ENCODE measurements at places on chromosomes 5 and 9. TPM values are rescaled to one million over a fixed set of nuclear protein-coding genes. Genes with fewer than 3 reads are reported as not detected.

DNA sequence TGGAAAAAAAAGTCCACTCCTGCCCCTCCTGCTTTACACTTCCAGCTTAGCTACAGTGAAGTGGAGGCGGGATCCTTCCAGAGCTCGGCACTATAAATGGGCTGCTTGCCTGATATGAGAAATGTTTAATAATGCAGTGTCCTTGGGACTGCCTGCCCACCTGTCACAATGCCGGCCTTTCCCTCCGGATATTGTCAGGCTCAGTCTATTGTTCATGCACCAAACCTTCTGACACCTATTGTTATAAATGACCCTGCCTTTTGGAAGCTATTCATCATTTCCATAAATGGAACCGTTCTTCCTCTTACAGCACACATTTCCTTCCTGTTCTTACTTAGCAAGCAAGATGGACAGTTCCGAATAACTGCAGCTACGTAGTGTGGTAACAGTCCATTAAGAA, 146.3 kb downstream of the DMAC1 start:
- DNase-seq: no peak

GRCh38 chr5:93674138-93674537, 67.3 kb downstream of the POU5F2 start:
- no peak for DNase-seq

- peak; percentile 96 for DNase-seq
Measured at GRCh38 chr9:130446101-130446861, 1.5 kb downstream of the ASS1 start.

GRCh38 chr5:159864885-159865691, 51.2 kb upstream of the ADRA1B start:
- peak; percentile 70 for DNase-seq

Gene CACFD1
- total RNA-seq: 3.4 TPM

Data from MCF 10A (cell line).